NCI-H1436 (cell line): ENCODE measurements at places on chromosomes 1 and 21.

DNA sequence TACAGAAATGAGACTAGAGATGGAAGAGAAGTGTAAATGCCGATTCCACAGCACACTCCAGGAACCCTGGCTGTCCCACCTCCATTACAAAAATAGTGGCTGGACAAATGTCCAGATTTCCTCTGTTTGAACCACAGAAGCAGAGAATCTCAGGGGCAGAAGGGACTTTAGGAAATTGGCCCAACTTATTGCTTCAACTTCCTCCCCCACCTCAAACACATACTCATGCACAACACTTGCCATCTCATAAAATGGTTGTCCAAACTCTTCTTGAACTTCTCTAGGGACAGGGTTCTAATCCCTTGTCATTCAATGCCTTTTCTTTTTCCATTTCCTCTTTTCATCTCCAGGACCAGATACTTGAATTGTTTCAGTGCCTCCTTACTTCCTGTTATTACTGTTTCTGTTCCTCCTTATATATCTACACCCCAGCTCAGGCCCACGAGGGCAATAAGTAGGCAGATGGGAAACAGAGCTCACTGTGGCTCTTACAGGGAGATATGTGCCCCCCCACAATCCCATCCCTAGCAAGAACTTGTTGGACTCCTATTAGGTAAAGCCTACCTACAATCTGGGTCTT is 8.5 kb upstream of the B4GALT3 start:
- DNase-seq = no peak

- DNase-seq = no peak
Observed at GRCh38 chr1:240394353-240394752, 217.6 kb downstream of the GREM2 start.

- DNase-seq = no peak
Observed at GRCh38 chr1:226639631-226640061, 91.1 kb downstream of the STUM start.

- no peak for DNase-seq
Observed at GRCh38 chr1:112114540-112114939, 125.1 kb upstream of the KCND3 start.
